Renal pelvis (tissue), 12 donors: ENCODE measurements at places on chromosomes 3 and 15.

- DNase-seq = no peak
Observed at GRCh38 chr3:30248423-30248822, 358.0 kb upstream of the TGFBR2 start.

- DNase-seq = no peak
Observed at GRCh38 chr3:10600296-10600714, 94.9 kb upstream of the ATP2B2 start.

DNA sequence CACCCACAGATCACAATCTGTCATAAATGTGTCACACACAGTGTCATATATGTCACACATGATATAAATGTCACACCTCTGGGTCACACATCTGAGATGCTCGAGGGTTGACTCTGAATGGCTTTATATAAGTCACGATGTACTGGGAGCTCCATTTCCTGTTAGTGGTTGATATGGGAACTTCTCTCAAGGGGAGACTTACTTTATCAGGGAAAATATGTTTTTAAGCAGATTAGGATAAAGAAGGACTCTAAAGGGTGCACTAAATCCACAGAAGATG, 83.9 kb upstream of the MEF2A start:
- no peak for DNase-seq

DNA sequence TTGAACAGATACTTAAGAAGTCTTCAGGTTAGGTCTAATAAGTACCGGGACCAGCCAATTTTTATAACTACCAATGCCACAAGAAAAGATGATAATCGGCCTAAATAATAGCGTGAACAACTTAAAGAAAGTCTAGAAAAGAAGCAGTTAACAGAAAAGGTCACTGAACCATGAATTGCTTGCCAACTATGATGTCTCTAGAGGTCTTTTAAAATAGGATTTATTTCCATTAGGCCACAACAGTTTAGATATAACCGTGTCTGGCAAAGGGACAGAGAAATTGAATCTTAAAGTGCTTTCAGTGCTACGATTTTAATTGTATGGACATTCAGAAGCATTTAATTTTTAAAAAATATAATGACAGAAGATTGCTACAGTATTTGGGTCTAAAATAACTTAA, 1070.4 kb downstream of the ROBO1 start:
- DNase-seq = no peak

DNA sequence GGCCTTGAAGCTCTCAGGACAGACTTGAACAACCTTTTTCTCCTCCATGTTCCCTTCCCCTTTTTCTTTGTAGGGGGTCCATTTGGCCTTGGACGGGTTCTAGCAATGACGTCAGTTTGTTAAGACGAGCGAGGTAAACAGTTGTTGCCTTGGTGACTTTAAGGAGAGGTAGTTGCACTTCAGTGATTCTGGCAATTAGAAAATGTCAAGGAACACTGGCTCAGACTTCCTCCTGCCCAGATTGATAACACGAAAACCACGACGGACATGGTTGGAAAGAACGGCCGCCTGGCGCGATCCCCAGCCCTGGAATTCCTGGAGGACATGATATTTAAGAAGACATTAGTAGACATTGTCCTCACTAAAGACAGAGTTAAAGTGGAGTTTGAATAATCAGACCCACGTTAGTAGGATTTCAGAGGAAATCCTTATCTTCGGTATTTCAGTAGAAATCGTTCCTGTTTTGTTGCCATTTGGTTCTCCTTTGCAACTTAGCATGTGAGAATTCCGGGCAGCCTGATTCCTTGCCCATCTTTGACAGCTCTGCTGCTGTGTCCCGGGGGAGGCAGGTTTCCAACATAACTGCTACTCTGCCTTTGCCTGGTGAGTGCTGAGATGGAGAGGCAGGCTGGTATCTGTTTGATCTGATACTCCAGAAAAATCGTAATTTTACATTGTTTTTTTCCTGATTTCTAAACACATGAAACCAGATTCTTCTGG, 87.3 kb downstream of the ST6GAL1 start:
- DNase-seq = peak; percentile 84
